ENCODE measurements at places on chromosomes 6 and 20.

GRCh38 chr6:71524201-71524600 is 235.6 kb downstream of the OGFRL1 start:
- no peak for DNase-seq

DNA sequence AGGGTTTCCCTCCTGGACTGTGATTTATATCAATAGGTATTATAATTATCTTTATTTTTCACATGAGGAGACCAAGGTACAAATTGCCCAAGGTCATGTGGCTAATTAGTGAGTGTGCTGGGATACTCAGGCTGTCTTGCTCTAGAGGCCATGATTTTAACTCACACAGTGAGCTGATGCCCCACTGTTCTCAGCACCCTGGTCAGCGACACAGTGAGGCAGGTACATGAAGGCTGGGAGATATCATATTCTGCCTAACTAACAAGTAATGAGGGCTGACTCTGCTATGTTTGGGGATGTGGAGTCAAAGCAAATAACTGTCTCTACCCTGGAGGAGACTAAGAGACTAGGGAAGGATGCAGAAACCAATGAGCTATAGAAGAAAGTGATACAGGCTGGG is 501.1 kb downstream of the PTPRT start:
- DNase-seq, result no peak

GRCh38 chr6:32222333-32223230 is 1.3 kb downstream of the NOTCH4 start:
- DNase-seq, result no peak

DNA sequence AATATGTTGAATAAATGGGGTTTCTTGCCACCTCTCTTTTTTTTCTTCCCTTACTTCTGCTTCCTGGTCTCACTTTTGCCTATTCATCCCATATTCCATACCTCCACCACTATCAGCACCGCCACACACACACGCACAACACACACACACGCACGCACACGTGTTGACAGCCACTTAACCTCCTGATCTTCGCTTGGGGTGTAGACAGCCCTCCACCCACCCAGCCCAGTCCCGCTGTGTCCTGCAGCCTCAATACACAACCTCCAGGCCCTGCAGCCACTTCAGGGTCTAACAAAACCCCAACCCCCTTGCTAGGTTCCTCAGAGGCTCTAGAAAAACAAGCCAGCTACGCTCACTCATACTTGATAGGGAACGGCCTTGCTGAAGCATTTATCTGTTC is 72.3 kb downstream of the LINC00237 start:
- no peak for DNase-seq

DNA sequence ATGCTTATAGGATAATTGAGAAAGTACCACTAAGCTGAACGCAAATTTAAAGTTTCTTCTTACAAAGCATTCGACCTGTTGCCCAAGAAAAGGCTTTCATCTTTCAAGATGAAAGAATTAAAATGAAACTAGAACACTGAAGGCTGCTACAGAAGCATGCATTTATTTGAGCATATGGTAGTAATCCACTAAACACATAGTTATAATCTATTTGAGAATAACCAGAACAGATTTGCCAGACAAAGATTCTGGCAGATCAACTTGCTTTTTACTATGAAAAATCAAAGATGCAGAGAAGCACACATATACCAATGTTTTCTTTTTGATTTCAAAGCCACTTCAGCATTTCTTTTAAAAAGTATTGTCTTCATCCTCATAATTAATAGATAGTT is 412.2 kb downstream of the UTRN start:
- DNase-seq, result no peak

DNA sequence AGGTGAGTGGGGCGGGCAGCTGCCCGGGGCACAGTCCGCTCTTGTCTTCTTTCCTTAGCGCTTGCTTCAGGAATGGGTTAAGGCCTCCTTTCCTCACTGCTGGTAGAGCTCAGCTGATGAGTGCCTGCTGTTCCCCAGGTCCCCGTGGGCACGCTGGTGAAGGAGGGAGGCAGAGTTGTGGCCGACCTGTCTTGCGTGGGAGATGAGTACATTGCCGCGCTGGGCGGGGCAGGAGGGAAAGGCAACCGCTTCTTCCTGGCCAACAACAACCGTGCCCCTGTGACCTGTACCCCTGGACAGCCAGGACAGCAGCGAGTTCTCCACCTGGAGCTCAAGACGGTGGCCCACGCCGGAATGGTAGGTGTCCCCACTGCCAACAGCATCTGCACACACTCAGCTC is 15.7 kb downstream of the MTG2 start:
- no peak for DNase-seq

GRCh38 chr6:109083657-109084056 is 11.0 kb downstream of the SESN1 start:
- DNase-seq, result no peak

DNA sequence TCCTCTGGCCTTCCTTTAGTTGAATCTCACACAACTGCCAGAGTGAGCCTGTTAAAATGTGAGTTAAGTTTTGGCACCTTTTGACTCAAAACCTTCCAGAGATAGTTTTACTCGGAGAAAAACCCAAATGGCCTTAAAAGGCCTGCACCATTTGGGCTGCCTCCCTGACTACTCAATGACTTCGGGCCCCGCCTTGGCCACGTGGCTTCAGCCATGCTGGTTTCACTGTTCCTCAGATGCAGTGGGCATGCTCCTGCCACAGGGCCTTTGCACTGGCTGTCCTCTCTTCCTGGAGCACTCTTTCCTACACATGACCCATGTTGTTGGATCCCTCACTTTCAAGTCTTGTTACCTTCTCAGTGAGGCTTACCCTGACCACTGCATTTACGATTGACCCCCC is 18.3 kb downstream of the VEGFA start:
- no peak for DNase-seq

DNA sequence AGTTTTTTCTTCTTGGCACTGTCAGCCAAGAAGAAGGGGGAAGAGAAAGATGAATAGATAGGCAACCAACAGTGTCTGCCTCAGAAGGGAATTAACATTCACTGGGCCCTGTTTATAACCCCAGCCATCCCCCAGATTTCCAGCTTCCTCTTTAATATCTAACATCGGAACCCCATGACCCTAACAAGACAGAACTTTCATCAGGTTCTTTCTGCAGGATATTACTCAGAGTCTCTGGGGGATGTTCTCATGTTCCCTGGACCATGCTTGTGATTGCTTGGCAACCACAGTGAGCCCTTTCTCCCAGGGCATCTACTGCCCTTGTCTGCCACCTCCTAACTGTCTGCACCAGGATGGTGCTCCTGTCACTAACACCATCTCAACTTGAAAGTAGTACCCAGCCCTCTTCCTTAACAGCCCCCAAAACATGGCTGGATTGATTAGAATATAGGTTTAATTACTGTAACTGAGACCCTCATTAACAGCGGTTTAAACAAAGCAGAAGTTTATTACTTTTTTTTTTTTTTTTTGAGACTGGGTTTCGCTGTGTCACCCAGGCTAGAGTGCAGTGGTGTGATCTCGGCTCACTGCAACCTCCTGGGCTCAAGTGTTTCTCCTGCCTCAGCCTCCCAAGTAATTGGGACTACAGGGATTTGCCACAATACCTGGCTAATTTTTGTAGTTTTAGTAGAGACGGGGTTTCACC is 12.0 kb upstream of the PTPN1 start:
- DNase-seq, result no peak

DNA sequence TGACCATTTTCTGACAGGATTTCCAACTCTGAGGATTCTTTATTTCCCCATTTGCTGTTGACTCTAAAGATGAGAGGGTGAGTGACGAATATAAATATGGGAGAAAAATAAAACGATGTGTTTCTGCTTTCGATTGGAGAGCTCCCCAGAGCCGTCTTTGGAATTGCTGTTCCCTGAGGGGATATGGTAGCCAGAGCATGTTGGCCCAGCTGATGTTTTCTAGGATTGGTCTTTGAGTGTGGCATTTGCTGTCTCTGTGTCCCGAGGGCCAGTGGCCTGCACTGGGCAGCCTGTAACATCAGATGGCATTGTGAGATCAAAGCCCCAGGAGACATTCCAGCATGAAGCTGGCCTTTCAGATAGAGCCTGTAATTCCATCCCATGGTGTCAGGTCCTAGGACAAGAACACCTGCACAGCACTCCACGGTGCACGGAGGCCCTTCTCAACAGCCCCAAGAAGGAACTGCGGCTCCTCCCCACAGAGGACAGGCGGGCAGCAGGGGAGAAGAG is 26.7 kb downstream of the PKIG start:
- no peak for DNase-seq

DNA sequence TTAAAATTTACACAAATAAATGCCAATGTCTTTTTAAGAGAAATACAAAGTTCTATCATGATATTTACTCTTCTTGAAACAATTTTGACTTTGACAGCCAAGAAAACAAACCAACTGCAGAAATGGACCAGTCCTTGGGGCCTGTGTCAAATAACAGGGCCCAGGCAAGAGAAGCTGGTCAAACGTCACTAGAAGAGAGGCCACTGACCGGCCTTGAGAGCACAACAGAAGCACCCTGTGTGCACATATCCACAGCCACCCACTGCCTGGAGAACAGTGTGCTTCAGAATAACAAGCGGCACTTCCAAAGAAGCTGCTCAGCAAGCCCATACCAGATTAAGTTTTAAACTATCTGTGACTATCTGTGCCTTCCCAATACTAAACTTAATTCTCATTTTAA is 14.8 kb downstream of the APMAP start:
- DNase-seq, result no peak

DNA sequence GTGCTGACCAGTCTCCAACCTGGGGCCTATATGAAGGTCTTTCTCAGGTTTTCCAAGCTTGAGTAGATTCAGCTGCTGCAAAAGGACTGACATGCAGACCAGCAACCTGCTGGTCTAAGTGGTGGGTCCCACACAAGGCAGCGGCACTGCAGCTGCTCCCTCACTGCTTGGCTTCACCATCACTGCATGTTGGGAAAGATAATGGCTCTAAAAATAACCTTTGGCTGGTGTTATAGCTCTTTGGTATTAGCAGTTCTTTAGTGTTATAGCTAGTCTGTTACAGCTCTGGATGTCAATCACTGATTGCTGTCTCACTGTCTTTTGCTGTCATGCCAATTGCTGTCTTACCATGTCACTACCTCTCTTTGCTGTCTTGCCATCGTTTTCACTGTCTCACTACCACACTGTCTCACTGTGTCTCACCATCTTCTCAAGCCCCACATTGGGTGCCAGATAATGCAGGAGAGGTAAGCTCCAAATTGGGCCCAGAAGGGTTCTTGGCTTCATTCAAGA is 726.4 kb downstream of the TENT5A start:
- no peak for DNase-seq

DNA sequence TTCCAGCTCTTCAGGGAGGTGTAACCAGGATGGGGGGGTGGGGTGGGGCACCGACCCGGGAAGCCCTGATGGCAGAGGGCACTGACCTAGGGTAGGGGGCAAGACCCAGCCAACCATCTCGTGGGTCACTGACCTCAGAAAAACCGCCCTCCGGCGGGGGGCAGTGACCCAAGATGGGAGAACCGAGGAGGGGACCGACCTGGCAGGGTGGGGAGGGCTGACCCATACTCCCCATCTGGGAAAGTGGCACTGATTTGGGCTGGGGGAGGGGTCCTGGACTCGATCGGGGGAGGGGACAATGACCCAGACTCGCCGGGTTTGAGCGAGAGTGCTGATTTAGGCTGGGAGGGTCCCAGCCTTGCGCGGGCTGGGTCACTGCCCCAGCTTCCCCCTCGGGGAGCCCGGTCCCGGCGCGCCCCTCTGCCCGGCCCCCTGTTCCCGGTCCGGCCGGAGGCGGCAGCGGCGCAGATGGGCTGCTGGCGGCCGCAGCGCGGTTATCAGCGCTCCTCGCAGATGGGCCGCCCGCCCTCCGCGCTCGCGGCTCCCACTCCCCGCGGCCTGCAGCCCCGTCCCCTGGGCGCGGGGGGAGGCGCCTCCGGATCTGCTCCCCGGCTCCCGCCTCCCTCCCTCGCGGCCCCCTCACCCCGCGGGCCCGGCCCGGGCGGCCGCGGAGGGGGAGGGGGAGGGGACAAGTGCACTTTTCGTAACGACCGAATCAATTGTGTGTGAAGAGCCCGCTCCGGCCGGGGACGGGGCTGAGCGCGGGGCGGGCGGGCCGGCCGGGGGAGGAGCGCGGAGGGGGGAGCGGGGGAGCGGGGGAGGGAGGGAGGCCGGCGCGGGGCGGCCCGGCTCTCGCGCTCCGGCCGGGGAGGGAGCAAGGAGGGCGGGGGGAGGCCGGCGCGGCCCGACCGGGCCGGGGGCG is 2.2 kb downstream of the NOL4L start:
- no peak for DNase-seq

DNA sequence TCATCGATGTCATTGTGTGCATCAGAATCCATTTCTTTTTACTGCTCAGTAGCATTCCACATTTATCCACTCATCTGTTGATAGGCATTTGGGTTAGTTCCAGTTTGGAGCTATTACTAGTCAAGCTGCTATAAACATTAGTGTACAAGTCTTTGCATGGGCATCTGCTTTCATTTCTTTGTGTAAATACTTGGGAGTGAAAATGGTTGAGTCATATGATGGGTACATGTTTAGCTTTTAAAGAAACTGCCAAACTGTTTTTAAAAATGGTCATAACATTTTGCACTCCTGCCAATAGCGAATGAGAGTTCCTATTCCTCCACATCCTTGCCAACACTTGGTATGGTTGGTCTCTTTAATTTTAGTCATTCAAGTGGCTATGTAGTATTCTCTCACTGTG is 21.2 kb upstream of the SLC22A2 start:
- no peak for DNase-seq
